ENCODE measurements at places on chromosomes 7 and 10.
A peak's percentile ranks its signal among the peaks of the same experiment; 100 is the strongest.

- DNase-seq, result no peak
These were observed 21.5 kb downstream of the CH25H start for GRCh38 chr10:89185658-89186057.

GRCh38 chr7:117241088-117241487 is 81.8 kb downstream of the WNT2 start:
- DNase-seq, result no peak

- no peak for DNase-seq
These were observed 316.1 kb upstream of the MTPN start for GRCh38 chr7:136293272-136293671.

DNA sequence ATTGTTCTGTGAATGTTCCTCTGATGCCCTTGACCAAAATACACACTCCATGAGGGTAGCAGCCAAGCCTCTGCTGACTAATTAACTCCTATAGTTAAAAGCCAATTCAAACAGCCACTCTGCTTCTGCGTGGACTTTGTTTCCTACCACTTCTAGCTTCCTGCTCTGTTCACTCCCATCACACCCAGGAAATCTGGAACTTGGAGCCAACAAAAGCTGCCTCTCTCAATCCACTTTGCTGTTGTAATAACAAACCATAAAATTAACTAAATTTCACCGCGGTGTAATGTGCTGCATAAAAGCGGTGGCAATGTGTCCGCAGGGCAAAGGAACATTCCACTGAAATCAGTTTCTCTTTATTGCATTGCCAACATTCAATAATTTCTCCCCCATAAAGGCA is 239.5 kb downstream of the PLXNA4 start:
- DNase-seq, result no peak

DNA sequence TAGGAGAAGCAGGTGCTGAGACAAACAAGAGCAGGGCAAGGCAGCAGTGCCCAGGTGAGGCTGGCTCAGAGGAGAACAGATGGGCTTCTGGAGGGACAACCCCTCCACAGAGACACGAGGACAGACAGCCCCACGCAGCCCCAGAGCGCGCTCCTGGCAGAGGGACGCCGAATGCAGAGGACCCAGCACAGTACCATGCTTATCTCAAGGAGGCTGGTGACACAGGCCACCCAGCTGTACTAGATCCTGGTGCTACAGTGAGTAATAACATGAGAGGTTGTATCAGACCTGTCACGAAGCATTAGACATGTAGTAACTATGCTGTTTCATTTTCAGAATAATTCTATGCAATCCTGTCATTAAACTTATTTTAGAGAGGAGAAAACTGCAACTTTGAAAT is 60.4 kb upstream of the NCAPG2 start:
- DNase-seq, result no peak

- DNase-seq, result no peak
These were observed 28.3 kb downstream of the HIPK2 start for GRCh38 chr7:139749545-139749944.

DNA sequence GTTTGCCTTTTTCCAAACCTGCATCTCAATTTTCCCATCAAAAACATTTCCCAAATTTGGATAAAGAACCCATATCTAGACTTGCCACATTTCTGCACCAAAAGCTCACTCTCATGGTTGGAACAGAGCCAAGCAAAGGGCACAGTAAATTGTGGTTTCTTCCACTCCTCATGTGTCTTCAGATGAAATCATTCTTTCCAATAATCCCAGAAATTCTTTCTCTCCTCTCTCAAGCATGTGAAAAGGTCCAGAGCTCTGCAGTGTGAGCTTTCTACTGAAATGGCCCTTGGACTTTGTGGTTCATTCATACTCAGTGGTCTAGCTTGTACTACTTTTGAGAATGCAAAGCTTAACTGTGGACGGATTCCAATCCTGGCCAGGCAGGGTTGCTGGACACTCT is 19.8 kb downstream of the PRSS2 start:
- no peak for DNase-seq

GRCh38 chr7:78080241-78080640 is 281.7 kb downstream of the PHTF2 start:
- no peak for DNase-seq

GRCh38 chr7:66776800-66777442 is 36.4 kb downstream of the RABGEF1 start:
- no peak for DNase-seq

DNA sequence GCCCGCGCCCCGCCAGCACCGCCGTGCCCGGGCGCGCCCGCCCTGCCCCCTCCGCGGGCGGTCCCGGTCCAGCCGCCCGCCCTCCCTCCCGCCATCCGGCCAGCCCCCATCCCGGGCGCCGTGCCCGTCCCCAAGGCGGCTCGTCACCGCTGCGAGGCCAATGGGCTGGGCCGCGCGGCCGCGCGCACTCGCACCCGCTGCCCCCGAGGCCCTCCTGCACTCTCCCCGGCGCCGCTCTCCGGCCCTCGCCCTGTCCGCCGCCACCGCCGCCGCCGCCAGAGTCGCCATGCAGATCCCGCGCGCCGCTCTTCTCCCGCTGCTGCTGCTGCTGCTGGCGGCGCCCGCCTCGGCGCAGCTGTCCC is at the start of gene HTRA1:
Gene HTRA1, plus strand, starts transcription at position 187 of the 362 bp plus-strand sequence. Its CDS starts 100 bp downstream, at position 287.
- no peak for DNase-seq

- no peak for DNase-seq
These were observed 169.4 kb downstream of the AKR1D1 start for GRCh38 chr7:138245682-138246081.

DNA sequence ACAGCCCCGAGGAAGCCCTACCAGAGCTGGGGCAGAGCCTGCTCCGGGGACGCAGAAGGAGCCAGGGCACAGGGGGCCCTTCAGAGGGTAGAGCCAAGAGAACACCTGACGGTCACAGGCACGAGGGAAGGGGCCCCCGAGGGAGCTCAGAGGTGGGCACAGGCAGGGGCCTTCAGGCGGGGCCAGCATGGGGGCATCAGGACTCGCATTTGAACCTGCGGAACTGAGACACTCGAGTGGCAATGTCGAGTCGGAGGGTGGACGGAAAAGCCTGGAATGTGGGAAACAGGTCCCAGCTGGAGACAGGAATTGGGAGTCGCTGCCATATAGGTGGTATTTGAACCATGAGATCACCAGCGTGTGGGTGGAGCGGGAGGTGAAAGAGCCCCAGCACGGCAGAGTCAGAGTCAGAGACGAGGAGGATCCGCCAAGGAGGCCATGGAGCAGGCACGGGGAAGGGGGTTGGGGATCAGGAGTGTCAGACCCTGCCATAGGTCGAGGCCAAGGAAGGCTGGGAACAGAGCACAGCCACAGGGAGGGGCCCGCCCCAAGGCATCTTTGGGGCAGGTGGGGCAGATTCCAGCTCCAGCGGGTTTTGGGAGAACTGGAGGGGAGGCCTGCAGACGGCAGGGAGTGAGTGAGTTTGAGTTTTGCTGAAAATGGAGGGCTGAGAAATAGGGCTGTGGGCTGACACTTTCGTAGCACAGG is 13.8 kb downstream of the STK32C start:
- no peak for DNase-seq

GRCh38 chr7:140752533-140752932 is 56.0 kb downstream of the NDUFB2 start:
- no peak for DNase-seq

DNA sequence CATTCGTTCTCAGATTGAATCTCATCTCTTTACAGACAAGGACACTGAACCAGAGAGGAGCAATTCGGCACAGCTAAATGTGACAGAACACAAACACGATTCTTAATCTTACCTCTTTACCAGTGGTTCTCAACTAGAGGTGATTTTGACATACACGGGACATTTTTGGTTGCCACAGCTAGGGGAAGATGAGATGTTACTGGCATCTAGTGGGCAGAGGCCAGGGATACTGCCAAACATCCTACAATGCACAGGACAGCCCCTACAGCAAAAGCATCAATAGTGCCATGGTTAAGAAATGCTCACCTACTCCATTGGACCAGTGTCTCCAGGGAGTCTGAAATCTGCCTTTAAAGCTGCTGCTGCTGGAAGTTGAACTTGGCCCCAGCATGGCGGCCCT is 27.3 kb downstream of the PDE1C start:
- no peak for DNase-seq

DNA sequence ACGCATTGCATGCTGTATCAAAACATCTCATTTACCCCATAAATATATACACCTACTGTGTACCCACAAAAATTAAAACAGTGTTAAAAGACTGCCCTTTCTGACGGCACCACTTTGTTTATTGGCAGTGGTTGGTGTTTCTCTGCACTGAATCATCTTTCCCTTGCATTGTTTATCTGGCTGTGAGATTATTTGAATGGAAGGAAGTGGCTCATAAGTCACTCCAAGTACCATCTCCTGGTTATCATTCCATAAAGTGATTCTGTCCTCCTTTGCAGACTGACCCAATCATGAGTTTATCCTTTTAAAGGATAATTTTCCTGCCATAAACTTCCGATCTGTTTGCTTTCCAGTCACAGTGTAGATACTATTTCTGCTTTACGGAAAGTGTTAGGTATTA is 183.8 kb downstream of the CAMK1D start:
- DNase-seq, result no peak

GRCh38 chr7:140640727-140641523 is at the start of gene DENND2A:
DENND2A (minus strand) TSS chr7:140640813; CDS start chr7:140602397, 38,416 bp downstream.
- peak; percentile 86 for DNase-seq

GRCh38 chr10:78397786-78398185 is 364.1 kb downstream of the RPS24 start:
- no peak for DNase-seq

DNA sequence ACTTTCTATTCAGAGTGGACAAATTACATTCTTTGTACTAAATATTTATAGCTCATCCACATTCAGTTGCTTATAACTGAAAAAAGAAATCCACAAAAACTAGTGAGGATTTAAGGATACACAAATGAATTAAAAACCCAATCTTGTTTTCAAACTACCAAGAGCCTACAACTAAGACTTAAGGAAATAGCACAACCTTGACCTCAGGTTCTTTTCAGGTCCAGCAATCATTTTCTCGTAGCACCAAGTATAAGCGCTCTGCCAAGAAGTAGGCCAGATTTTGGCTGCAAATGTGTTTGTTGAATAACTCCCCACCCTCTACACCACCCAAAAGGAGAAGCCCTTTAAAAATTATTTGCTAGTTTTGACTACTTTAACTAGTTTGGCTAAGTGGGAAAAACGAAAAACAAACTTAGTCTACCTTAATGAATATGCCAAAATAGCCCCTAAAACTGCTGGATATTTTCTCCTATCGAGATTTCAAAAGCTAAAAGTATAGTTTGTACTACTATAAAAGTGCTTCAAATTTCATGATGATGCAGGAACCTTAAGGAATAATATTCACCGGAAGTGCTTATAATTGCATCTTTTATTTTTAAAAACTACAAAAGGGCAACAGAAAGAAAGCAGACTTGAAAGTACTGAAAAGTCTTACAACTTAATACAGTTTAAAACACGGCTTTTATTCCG is 2.7 kb upstream of the KMT2E start:
- no peak for DNase-seq
